ENCODE measurements at places on chromosomes 1 and 21. TPM values are rescaled to one million over a fixed set of nuclear protein-coding genes. Genes with fewer than 3 reads are reported as not detected.

The LACTBL1 gene
- not detected for polyA plus RNA-seq

The PLEKHA6 gene
- not detected for polyA plus RNA-seq

The AGRN gene
- polyA plus RNA-seq: not detected

The PKLR gene
- not detected for polyA plus RNA-seq

The PLA2G2D gene
- not detected for polyA plus RNA-seq

DNA sequence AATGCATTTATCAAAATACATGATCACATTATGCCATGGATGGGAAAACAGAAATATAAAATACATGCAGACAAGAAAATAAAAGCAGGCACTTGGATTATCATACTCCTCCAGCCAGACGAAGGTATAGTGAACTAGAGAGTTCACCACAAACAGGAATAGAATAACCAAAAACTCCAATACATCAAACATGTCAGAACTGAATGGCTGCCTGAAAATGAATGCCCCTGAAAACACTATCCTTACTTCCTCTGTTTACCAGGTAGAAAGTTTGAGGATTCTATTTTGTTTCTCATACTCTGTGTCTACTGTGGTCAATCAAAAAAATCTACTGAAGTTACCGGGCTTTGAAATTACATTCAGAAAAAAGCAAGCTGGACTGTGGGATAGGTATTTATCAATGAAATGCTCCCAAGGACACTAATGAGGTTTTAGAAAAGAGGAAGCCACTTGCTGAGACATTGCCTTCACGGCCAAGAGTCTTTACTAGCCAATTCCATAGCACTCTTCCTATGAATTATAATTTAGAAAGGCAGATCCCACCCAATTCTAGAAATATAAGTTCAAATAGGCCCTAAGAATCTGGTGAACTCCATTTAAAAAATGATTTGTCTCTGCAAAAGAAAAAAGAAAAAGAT lies 197.7 kb downstream of the SMYD3 start:
- DNase-seq: no peak

DNA sequence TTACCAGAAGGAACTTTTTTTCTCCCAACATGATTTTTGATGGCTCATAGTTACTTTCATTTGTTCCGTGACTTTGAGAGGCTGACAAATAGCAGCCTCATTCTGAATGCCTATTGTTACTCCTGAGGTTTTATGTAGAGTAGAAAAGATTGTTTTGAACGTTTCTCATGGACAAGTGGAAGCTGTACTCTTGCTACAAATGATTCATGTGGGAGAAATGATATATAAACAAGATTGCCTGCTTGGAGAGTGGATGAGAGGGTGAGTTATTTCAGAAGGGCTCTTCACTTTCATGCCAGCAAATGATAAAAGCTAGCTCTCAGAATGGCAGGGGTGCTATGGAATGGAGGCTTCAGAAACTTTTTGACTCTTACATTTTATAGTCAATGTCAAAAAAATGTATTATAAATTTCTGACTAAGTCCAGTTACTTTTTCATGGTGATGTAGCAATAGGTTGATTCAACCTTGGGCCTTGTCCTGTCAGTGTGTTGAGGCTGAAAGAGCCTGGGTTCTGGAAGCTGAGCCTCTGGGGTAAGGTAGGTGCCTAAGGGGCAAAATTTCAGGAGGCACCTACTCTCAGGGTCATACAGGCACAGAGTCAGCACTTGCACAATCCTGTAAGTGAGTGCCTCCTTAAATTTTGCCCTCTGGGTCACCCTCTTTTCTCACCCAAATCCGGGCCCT lies 19.4 kb downstream of the JUN start:
- no peak for DNase-seq

GRCh38 chr21:28111151-28111619 lies 881.5 kb downstream of the LTN1 start:
- DNase-seq: no peak

DNA sequence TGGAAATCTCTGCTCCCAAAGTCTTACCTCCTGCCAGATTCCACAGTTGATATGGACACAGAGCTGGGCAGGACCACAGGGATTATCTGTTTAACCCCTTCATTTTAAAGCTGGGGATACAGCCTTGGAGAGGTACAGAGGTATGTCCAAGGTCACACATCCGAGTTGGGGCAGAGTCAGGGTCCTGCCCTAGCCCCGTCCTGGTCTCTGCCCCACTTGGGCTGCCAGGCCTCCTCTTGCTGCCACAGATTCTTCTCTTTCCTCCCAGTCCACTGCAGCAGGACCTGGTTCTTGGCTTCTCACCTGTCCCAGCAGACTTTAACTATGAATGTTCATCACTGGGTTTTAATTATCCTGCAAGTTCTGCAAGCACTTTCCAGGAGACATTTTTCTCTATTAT lies 258.3 kb downstream of the MATN1 start:
- no peak for DNase-seq

- no peak for DNase-seq
Measured at GRCh38 chr1:157136133-157136532, 2.1 kb downstream of the ETV3 start.

- no peak for DNase-seq
Measured at GRCh38 chr1:208107425-208108212, 136.6 kb downstream of the PLXNA2 start.

DNA sequence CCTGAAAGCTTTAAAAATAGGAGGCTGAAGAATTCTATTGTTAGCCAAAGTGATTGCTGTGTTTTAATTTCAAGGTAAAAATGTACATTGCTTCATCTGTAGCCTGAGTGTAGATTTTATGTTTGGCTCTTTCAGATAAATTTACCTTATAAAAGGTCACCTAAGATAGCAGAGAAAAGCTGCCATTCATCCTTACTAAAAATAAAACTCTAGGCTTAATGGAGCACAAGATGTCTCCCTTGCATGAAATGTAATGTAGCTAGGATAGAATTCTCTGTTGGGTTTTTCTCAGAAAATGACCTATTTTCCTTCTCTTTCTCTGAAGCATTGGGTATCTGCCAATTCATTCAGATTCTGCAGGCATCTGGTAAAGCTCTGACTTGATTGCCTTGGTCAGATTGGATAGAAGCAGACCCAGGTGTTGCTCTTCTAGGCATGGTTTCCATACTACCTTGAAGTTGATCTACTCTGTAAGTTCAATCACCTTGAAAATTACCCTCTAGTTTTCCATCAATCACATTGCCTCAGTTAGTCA lies 176.6 kb upstream of the GORAB start:
- DNase-seq: no peak

All from CD8-positive, alpha-beta memory T cell (primary cell).